Activated T-cell treated with anti-CD3 and anti-CD28 coated beads for 4 hours (primary cell): ENCODE measurements at places on chromosomes 1 and 21.

- DNase-seq, result peak; percentile 65
These were observed 977 bp upstream of the C1orf174 start for GRCh38 chr1:3900969-3901529.

GRCh38 chr1:204524986-204525385, 8.8 kb downstream of the MDM4 start:
- no peak for DNase-seq

DNA sequence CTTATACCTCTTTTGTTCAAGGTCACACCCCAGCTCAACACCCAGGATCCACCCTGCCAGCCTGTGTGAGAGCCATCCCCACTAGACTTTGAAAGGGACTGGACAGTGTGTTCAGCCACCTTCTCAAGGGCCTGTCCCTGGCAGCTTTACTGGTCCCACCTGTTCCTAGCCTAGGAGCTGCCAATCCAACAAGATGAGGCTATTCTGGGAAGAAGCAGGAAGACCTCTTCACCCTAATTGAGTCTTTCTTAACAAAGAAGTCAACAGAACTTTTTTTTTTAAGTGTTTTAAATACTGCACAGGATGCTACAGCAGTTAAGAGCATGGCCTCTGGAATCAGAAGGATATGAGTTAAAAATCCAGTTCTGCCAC, 95.8 kb upstream of the HOOK1 start:
- DNase-seq, result no peak

DNA sequence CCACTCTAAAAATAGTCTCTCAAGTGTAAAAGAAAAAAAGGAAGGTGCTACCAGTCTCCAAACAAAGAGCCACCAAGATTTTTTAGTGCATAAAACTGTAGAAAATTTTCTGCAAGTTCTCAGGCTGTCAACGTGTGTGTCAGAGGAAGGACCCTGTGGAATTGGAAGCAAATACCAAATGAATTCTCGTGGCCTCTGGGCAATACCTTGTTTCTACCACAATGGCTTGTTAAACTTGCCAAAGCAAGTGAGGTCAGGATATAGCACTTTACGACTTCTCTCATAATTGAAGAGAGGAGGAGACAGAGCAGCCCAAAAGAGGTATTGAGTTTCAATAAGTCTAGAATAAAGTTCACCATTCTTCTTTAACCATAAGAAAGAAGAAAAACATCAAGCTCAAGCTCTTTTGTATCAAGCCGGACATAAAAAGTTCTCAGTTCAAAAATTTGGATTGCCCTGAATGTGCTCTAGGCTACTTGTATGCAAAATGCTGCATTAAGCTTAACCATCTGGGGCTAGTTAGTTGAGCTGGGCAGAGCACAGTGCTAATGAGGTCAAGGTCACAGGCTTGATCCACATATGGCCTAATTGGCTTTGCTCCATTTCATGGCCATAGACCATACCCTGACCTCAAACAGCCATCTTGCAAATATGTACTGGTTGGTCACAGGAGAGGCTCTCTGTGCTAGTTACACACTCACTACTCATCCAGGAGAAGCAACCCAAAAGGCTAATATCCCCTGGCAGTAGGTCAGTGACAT, 60.5 kb downstream of the TBX15 start:
- DNase-seq, result no peak

DNA sequence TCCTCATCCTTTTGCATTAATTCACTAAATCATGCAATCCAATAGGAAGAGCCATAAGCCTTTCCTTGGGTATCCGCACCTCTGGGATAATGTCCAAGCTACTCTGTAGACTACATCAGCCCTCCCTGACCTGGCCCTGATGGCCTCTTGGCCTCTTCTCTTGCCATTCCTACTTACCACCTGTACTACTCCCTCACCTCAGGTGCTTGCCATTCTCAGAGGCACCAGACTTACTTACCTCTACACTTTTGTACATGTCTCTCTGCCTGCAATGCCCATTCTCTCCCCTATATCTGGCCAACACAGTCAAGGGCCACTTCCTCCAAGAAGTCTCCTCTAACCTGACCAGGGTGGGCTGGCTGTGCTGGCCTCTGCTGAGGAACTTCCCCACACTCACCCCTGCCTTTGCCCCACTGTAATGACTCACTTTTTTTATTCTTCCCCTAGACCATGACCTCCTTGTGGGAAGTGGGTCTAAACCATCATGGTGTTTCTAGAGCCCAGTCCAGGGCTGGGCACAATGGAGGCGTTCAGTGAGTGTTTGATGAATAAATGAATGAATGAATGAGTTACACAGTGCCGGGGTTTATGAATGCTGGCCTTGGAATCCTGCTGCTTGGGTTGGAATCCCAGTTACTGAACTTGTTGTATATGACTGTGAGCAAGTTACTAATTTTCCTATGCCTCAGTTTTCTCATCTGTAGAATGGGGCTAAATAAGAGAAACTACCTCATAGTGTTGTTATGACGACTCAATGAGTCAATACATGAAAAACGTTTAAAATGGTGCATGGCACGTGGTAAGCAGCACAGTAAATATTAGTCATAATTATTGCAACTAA, 179.8 kb downstream of the FOXD2 start:
- no peak for DNase-seq

DNA sequence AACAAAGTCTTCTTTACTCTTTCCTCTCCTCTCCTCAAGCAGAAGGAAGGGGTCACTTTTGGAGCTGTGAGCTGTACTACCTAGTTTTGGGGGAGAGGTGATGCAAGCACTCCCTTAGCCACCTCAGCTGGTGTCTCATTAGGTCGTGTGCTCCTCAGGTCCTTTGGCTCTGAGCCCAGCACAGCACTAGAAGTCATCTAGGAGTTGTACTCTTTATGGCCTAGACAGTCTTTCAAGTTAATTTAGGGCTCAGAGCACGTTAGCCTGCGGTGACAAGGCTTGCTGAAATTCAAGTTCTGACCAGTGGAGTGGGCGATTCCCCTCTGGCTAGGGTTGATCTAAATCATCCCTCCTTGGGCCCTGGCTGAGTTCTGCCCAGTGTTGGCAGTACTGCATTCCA, 48.0 kb upstream of the WDR26 start:
- DNase-seq, result no peak

GRCh38 chr1:153535242-153536011, at the start of gene S100A6:
S100A6 (minus strand) TSS chr1:153535991; CDS start chr1:153535339, 652 bp downstream.
- no peak for DNase-seq

- no peak for DNase-seq
These were observed 1.4 kb downstream of the GPR161 start for GRCh38 chr1:168135116-168135920.

- no peak for DNase-seq
These were observed 41.3 kb upstream of the CR2 start for GRCh38 chr1:207412845-207413244.

- DNase-seq, result no peak
These were observed 66.3 kb downstream of the CACHD1 start for GRCh38 chr1:64535938-64536835.

GRCh38 chr1:63987014-63987627, 213.3 kb downstream of the ROR1 start:
- no peak for DNase-seq

DNA sequence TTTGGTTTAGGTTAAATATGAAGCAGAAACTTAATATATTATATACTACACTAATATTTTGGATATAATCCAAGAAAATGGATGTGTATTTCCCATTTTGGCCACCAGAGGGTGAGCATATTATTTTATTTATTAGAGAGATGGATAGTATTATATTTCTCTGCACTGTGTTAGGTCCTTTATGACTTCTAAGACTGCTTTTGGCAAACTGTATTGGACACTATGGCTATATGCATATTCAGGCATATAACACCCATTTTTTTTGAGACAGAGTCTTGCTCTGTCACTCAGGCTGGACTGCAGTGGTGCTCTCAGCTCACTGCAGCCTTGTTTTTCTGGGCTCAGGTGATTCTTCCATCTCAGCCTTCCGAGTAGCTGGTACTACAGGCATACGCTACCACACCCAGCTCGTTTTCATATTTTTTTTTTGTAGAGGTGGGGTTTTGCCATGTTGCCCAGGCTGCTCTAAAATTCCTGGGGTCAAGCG, 17.8 kb upstream of the PGM1 start:
- DNase-seq, result no peak

GRCh38 chr21:45467221-45467779, 62.3 kb downstream of the COL18A1 start:
- DNase-seq, result no peak

- no peak for DNase-seq
These were observed 33.8 kb upstream of the RCAN3 start for GRCh38 chr1:24468685-24469316.

DNA sequence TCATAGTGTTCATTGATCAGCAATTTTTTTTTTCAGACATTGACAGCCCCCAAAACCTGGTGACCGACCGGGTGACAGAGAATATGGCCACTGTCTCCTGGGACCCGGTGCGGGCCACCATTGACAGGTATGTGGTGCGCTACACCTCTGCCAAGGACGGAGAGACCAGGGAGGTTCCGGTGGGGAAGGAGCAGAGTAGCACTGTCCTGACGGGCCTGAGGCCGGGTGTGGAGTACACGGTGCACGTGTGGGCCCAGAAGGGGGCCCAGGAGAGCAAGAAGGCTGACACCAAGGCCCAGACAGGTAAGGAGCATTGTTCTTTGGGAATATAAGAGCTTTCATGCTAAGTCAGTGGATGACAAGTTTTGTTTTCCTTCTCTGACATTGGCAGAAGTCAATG, 49.3 kb downstream of the TNN start:
- no peak for DNase-seq

- DNase-seq, result no peak
These were observed 20.6 kb downstream of the PYHIN1 start for GRCh38 chr1:158951956-158952355.
